ENCODE measurements at places on chromosomes 1 and 21.

DNA sequence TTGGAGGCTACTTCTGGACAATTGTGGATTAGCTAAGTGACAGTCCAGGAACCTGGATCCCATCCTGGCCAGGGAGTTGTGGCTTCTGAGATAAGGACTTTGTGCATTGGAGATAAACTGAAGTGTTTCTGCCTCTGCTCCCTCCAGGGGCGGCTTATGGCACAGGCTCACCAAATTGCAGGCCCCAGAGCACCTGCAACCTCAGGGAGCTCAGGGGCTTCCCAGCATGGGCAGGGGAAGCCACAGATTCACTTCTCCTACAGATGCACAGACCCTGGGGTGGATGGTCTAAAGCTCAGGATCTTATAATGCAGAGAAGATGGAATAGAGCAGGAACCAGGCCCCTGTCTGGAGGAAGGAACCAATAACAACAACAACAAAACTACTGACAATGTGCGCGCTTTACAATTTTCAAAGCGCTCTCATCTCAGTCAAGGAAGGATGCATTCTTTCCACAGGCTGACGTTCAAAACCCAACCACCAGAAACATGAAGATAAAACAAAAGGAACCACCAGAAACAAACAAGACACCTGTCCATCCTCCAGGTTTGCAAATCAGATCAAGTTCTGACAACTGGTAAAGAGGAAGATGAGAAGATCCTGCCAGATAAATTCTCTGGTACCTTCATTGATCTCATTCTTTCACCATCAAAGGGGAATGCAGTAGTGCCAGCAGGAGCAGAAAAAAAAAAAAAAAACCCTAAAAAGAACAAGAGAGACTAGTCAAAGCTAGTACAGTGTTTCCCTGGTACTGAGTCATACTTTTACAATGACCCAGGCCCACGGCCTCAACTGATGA is 121.0 kb upstream of the IRF2BP2 start:
- DNase-seq: peak; percentile 79

- no peak for DNase-seq
Observed at GRCh38 chr1:162617513-162617912, 14.8 kb upstream of the DDR2 start.

GRCh38 chr1:168742994-168743650 is 14.1 kb upstream of the DPT start:
- no peak for DNase-seq

DNA sequence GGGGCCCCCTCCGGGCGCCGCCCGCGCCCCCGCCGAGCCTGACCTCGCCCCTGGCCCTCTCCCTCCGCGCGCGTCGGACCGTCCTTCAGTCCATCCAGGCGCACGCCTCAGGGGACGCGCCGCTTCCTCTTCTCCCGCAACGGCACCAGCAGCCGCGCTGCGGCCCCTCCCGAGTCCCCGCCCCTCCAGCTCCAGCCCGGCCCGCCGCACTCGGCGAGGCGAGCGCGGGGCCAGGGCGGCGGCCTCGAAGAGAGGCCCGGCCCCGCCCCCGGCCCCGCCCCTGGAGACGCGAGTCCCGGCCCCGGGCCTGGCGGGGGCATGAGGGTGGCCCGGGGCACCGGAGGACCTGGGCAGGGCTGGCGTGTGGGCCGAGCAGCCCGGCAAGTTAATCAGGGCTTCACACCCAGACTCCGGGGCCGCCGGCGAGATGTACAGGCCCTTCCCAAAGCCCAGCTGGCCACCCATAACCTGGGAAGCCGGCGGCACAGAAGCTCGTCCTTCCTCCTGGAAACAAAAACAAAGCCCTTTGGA is at the start of gene IGSF3:
Gene IGSF3, minus strand, starts transcription at position 159 of the 531 bp plus-strand sequence. CDS start 1,407 bp downstream, outside the sequence.
- DNase-seq: no peak

DNA sequence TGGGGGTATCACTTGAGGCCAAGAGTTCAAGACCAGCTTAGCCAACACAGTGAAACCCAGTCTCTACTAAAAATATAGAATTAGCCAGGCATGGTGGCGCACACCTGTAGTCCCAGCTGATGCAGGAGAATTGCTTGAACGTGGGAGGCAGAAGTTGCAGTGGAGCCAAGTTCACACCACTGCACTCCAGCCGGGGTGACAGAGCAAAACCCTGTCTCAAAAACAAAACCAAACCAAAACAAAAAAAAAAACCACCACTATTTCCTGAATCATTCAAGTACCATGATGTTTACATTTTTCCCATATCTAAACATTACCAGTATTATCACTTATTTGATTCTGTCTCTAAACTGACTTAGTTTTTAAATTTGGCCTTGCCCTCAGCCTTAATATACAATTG is 29.5 kb downstream of the TUT4 start:
- DNase-seq: peak; percentile 26

GRCh38 chr1:55232448-55233144 is 17.4 kb upstream of the USP24 start:
- DNase-seq: no peak

All from AG10803 (cell line).